ENCODE measurements at places on chromosomes 12 and 14. TPM values are rescaled to one million over a fixed set of nuclear protein-coding genes. Genes with fewer than 3 reads are reported as not detected.

The TAS2R43 gene
- total RNA-seq = not detected

The FGF23 gene
- not detected for total RNA-seq

The PAPOLA gene
- total RNA-seq = 96.8 TPM

The A2M gene
- total RNA-seq = 0.57 TPM

The LALBA gene
- total RNA-seq = not detected

The LUM gene
- 0.21 TPM for total RNA-seq

The GPR137C gene
- total RNA-seq = 0.07 TPM

The ANO4 gene
- total RNA-seq = 0.11 TPM

The P2RX2 gene
- total RNA-seq = not detected

The TAS2R13 gene
- total RNA-seq = not detected

The VRTN gene
- not detected for total RNA-seq
